NCI-H2107 (cell line): ENCODE measurements at places on chromosomes 3 and 15.

DNA sequence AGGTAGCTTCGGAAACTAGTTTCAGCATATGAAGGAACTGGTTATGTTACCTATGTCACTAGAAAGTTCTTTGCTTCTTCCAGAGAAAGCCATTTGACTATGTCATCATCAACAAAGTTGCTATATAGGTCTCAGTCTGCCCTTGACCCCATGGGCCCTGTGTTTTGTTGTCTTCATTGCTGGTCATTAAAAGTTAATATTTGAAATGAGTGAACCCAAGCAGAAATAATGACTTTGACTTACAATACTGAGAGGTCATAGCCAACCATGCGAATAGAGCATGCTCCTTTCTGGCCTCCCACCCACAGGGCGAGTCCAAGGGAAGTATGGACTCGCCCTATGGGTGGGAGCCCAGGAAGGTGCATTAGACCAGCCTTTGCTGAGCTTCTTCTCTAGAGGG is 40.9 kb downstream of the APH1B start:
- no peak for DNase-seq

DNA sequence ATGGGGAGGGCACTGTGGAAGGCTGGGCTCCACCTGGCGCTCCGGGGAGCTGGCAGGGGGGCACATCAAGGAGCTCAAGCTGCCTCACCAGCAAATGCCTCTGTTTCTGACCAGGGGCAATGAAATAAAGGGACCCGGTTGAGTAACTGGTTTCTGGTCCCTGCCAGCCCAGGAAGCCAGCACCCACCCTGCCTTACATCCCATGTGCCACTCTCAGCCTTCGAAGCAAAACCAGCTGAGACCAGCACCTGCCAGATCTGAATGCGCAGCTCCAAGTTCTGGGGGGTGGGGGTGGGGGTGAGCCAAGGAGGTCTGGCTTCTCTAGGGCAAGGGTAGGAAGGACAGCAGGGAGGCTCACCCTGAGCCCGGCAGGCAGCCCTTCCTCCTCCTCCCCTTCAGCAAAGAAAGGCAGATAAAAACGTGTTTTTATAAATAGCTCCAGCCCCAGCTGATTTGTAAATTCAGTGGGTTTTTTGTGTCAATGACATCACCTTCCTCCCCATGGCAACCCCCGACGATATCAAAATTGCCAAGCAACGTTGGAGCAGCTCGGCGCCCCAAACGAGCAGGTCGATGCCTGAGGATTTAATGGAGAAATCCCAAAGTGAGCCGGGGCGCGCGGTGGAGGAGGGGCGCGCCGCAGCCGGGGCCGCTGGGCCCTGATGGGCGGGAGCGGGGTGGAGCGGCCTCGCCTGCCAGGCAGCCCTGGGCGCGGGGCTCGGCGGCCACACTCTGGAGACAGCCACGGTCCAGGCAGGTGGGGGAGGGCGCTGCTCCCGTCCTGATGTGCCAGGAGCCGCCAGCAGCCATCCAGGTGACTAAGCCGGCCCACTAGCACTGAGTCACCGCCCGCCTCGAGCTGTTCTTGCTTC is at the start of gene PAK6:
TSS of gene PAK6 (plus strand) at position 532 of the 872 bp plus-strand sequence. CDS start 25,723 bp downstream, outside the sequence.
- peak; percentile 25 for DNase-seq

- no peak for DNase-seq
These were observed 342.5 kb upstream of the NR2F2 start for GRCh38 chr15:95987886-95988573.

- DNase-seq = no peak
These were observed 52.6 kb upstream of the RAB6B start for GRCh38 chr3:133948131-133948810.

DNA sequence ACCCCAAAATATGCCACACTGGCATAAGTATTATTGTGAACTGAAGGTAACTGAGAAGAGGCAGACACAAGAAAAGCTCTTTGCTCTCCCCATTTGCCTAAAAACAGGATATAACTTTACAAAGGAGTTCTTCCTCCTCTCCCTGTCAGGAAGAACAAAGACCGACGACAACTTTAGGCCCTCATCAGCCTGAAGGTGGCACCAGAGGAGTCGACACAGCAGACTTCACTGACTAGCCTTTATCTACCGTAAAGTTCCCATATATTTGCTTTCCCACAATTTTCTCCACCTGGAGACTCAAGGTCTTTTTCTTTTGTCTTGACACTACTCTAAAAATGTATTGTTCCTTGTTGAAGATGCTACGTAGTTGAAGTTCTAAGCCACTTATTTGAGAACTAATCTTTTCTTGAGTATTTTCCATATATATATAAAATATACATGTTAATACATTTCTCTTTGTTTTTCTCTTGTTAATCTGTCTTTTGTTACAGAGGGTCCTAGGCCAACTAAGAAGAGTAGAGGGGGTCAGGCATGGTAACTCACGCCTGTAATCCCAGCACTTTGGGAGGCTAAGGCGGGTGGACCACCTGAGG is 16.2 kb upstream of the XIRP1 start:
- DNase-seq = no peak

- no peak for DNase-seq
These were observed 520.1 kb downstream of the NTRK3 start for GRCh38 chr15:87736401-87736800.

DNA sequence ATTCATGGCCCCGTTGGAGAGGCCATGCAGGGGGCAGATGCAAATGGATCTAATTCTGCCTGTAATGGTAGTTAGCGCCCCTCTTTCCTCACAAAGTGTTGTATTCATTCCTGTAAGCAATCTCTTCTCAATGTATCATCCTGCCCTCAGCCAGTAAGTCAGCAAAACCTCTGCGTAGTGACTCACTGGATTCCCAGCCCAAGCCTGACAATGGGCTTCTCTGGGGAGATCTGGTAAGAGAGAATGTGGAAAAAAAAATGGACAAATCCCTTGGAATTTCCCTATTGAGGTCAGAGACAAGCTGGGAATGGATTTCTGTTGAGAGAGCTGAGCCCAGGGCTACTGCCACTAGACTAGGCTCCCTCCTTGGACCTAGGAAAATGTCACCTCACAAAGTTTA is 25.4 kb downstream of the ADPGK start:
- DNase-seq = no peak

- peak; percentile 42 for DNase-seq
These were observed 30.6 kb upstream of the SLC6A6 start for GRCh38 chr3:14371573-14372474.

DNA sequence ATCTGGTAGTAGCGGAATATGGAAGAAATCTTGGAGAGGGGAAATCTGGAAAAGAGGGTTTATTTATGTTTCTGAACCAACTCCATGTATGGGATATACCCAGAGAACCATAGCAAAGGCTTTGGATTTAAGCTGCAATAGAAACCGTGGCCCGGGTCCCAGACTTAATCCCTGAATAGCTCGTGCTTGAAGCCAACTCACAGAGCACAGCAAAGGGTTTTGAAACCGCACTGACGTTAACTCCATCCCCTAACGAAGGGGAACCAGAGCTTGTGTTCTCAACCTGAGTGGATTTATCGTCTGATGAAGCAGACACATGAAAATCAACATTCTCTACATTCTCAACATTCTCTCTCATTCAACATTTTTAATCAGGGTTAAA is 154.6 kb downstream of the APBA2 start:
- DNase-seq = no peak

- peak; percentile 68 for DNase-seq
These were observed at the start of gene ZMAT3 for GRCh38 chr3:179071323-179072099. TSS of gene ZMAT3 (minus strand) at chr3:179071809. CDS start at chr3:179067752, 4,057 bp downstream.

DNA sequence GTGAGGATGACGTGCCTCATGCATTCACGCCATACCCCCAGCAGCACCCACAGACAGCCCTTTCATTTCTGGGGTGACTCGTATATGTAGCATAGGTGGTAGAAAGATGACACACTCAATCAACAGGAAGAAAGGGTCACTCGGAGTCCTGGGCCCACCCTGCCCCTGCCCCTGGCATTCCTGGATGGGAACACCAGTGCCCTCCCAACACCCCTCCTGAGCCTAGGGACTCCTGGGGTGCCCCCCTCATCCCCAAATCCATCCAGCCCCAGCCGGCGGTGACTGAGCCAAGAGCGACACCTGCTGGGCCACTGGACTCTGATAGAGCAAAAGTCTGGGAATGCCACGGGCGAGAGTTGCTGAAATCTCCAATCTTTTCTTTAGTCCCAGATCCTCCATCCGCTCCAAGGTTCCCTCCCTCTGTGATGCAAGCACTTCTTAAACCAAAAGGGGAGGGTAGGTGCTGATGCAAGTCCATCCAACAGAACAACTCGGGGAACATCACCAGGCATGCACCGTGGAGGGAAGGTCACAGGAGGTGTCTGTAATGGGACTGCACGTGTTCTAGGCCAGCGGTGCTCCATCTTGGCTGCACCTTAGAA is 31.1 kb downstream of the ACAN start:
- DNase-seq = no peak

- no peak for DNase-seq
These were observed 381.9 kb downstream of the ERC2 start for GRCh38 chr3:56086355-56086754.

GRCh38 chr3:36595511-36595910 is 168.8 kb downstream of the DCLK3 start:
- DNase-seq = no peak

DNA sequence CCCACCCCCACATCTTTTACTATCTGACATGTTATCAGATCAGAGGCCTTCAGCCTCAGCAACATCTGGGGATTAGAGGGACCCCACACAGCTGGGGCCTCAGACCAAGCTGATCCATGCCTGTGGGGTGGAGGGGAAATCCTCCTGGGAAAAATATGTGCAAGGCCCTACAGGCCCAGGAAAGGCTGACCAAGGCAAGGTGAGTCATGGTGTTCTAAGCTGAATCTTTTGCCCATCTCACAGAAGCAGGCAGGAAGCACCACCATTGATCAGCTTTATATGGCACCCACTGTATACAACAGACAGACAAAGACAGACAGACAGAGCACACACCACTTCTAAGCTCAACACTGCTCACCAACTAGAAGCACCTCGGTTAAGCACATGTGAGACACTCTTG is 12.4 kb upstream of the PARP6 start:
- DNase-seq = no peak

GRCh38 chr15:85619992-85620689 is 174.6 kb downstream of the KLHL25 start:
- no peak for DNase-seq

DNA sequence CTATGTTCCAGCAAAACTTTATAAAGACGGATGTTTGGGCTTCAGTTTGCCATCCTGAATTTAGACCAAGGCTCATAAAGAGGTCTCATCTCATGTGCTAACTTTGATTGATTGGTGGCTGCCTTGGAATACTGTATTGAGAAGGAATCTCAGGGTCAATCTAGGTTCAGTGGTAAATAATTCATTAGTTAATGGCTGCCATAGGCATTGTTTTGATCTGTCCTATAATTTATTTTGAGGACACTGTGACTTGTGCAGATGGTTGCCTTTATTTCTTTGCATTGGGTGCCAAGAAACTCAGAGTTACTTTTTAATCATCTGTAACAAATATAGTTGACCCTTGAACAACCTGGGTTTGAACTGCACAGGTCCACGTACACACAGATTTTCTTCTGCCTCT is 159.8 kb downstream of the B3GALNT1 start:
- no peak for DNase-seq

DNA sequence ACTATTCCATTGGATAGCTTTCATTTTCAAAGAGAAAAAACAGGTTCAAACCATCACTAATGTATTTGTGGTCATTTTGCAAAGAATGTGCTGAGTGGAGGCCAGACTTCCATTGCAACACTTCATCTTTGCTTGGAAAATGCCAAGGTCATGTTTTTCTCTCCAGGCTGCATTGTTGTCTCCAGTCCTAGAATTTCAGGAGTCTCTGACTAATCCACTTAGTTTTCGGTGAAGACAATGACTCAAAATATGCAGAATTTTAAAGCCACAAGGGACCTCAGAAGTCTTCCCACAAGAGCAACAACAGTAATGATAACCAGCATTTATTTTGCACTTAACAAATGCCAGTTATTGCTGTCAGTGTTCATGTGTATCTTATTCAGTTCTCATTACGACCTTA is 277.0 kb downstream of the RYR3 start:
- DNase-seq = no peak

GRCh38 chr3:121491683-121492320 is 54.0 kb downstream of the POLQ start:
- DNase-seq = no peak

GRCh38 chr3:95926904-95927501 is 887.4 kb upstream of the EPHA6 start:
- no peak for DNase-seq
